ENCODE measurements at places on chromosomes 4 and X.

DNA sequence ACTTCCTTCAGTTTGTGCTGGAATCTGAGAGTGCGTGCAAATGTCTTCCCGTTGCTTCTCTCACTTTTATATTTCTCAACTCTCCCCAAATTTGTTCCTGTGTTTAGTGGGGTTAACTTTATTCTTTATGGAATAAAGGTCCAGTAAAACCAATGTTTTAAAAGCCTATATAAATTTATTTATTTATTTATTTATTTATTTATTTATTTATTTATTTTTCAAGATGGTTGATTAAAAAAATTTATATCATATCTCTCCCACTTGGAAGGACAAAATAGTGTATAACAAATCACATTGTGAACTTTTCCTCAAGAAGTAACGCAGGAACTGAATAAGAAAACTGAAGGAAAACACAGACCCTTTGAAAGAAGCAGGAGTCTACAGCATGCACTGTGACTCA, 95.3 kb upstream of the ITM2A start:
- DNase-seq, result no peak

DNA sequence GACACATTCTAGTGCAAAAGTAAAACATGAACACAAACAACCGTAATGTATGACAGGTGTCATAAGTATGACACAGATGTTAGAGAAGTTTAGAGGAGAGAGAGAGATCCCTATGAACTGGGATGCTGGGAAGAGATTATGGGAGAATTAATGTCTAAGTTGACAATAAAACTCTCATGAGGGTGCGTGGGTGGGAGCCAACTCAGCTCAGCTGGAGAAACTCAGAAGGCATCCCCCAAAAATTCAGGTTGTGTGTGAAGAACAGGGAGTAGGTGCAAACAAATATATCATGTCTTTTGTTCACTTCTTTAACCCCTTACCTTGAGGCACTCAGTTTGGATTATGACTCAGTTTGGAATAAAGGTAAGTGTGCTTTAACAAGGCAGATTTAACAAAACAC, 484.1 kb downstream of the INPP4B start:
- no peak for DNase-seq

DNA sequence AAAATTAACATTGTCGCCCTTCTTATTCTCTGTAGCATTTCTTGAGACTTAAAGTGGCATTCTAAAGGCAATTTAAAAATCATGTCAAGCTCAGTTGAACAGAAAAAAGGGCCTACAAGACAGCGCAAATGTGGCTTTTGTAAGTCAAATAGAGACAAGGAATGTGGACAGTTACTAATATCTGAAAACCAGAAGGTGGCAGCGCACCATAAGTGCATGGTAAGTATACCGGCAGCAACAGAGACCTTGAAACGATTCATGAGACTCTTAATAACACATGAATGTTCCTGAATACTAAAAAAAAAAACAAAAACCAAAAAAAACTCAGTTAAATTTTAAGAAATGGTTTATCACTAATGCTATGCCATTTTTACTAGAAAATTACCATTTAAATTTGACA, 82.4 kb upstream of the HPRT1 start:
- no peak for DNase-seq

- no peak for DNase-seq
Measured at GRCh38 chr4:8355864-8356565, 84.5 kb downstream of the ACOX3 start.

DNA sequence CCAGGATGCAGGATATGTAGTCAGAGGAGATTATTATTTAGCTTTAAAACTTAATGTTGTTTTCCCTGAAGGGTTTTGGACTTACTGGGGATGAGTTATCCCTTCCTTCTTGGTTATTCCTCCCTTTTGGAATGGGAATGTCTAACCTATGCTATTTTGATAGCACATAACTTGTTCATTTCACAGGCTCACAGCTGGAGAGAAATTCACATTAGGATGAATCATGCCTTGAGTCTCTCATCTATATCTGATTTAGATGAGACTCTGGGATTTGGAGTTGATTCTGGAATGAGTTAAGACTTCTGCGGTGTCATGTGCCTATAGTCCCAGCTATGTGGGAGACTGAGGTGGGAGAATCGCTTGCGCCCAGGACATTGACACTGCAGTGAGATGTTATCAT, 81.1 kb downstream of the ATP11C start:
- no peak for DNase-seq

DNA sequence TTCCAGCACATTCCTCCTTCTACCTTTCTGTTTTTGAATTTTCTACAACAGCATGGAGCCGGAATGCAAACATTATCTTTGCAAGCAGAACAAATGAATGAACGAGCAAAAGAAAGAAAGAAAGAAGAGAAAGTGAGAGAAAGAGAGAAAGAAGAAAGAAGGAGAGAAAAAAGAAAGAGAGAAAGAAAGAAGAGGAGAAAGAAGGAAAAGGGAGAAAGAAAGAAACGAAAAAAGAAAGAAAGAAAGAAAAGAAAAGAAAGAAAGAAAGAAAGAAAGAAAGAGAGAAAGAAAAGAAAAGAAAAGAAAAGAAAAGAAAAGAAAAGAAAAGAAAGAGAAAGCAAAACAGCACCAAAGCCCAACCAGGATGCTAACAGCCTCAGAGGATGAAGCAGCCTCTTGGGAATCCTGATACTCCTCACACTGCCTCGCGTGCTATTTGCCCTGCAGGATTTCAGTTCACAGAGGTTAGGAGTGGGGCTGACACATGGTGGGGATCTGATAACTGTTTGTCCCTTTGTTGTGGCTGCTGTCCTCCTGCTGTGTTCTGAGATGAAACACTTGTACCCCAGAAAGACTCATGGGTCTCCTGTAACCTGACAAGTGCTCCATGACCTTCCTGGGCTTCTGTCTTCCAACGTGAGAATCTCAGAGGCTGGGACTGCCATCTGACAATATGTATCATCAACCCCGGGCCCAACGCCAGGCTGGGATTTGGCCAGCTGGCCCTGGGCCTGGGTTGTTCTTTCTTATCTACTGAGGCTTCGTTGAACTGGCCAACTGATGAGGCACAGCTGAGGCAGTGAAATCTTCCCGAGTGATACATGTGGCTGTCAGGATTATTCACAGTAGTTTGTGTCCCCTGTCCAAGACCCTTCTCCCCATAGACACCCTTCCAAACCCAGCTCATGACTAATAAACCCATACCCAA, 61.0 kb downstream of the SEPSECS start:
- DNase-seq, result no peak

- DNase-seq, result no peak
Measured at GRCh38 chr4:131547506-131547981, 1601.5 kb upstream of the PCDH10 start.

DNA sequence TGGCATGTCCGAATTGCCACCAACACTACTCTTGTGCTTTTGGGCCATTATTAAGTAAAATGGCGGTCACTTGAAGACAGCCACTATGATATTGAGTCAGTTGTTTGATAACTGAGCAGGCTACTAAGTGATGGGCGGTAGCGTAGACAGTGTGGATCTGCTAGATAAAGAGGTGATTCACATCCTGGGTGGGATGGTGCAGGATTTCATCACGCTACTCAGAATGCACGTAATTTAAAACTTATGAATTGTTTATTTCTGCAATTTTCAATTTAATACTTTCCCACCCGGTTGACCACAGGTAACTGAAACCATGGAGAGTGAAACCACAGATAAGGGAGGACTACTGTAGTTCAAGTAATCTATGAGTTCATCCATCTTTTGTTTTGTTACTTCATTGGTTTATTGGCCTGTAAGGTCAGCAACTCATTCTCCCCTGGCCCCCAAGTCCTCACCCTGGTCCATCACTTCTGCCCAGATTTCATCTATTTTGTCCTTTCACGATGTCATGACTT, 2.9 kb downstream of the ARAF start:
- no peak for DNase-seq

DNA sequence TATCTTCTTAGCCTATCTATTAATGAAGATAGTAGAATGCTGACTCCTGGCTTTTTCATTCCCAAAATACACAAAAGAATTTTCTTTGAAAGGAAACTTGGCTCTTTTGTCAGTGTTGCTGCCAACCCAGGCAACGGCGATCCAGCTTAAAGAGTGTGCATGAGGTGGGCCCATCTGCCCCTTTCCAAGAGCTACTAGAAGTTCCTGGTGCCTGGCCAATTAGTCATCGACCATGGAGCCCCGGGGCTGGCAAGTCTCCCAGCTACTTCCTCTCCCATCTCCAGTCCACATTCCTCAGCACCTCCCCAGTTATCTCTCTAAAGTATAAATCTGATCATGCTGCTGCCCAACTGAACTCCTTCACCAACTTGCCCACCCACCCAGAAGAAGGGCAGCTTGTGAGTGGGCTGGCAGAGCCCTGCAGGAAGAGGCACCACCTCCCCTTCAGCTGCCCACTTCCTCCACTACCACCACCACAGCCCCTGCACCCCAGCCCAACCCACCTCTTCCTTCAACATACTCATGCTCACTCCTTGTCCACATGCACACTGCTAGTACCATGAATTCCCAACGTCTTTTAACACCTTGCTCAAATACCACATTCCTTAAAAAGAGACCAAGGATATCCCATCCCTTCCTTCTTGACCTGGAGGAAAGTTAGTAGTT, 158.2 kb upstream of the MAP3K15 start:
- no peak for DNase-seq

- DNase-seq, result no peak
Measured at GRCh38 chrX:45699158-45699557, 498.5 kb upstream of the DIPK2B start.

DNA sequence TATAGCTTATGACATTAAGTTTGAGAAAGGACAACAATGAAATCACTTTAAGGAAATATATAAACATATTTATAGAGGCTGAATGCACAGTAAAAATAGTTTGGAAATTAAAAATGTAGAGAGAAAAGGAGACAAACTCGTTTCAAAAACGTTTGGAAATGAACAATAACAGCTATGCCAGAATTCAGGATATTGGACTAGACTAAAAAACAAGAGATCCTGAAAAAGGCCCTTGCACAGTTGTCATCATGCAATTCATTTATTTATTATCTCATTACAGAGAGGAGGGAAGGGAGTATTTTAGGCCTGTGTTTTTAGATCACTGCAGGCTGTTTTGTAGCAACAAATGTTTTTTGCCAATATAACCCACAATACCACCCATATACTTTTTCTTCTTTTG, 527.2 kb downstream of the ADGRL3 start:
- DNase-seq, result no peak

GRCh38 chr4:66636349-66636748, 909.0 kb downstream of the CENPC start:
- no peak for DNase-seq

DNA sequence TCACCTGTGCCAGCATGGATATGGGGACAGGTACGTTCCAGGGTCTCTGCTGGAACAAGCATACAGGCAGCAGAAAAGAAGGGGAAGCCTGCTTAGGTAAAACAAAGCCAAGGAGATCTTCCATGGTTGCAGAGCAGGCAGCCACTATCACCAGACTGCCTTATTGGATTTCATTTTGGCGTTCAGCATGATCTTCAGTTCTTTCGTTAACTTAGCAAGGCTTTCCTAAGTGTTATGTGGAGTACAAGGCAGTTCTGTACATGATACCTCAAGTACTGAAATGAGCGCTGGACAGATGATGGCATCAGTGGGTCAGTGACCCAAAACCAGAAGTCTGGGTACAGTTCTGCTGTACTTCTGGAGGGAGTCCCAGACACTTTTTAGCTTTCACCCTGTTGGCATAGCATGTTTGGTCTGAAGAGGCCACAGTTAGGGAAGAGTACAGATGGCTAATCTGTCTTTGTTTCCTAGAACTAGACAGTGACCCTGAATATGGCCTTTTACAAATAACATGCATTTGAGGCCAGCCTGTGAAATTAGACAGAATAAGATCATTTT, 8.9 kb downstream of the SMIM20 start:
- DNase-seq, result no peak

DNA sequence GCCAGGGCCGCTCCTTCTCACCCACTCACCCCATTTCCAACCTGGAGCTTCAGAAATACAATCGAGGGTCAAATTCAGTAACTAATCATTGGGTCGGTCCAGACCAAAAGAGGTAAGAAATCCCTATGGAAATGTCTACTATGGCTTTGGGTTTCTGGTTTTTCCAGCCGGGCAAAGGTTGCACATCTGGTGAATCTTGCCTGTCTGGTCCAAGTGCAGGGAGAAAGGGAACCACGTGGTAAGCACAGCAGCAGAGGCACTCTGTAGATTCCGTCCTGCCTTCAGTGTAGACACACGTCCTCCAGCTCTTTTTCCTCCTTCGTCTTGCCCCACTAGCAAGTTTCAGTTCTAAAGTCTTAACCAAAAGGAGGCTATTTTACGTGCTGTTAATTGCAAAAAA, 218.0 kb upstream of the JADE1 start:
- DNase-seq, result no peak

Data from activated T-cell treated with anti-CD3 and anti-CD28 coated beads for 48 hours (primary cell).